GM23338 (cell line): ENCODE measurements at places on chromosomes 16 and 17. TPM values are rescaled to one million over a fixed set of nuclear protein-coding genes. Genes with fewer than 3 reads are reported as not detected.

GRCh38 chr17:63533433-63534077 is 10.4 kb downstream of the KCNH6 start:
- peak; percentile 27 for DNase-seq

DNA sequence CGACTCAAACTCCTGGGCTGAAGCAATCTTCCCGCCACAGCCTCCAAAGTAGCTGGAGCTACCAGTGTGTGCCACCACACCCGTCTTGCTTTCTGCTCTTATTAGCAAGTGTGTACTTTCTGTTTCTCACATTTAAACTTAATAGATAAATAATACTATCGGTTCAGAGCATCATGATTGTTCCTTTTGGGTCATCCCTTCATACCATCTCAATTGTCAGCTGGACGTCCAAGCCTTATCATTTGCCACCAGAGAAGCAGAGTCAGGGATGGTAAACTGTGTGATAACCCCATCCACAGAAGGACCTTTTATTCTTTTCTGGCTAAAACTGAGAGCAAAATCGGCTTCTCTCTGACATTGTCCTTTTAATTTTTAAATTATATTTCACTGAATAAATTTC is 279.8 kb upstream of the GOT2 start:
- no peak for DNase-seq

DNA sequence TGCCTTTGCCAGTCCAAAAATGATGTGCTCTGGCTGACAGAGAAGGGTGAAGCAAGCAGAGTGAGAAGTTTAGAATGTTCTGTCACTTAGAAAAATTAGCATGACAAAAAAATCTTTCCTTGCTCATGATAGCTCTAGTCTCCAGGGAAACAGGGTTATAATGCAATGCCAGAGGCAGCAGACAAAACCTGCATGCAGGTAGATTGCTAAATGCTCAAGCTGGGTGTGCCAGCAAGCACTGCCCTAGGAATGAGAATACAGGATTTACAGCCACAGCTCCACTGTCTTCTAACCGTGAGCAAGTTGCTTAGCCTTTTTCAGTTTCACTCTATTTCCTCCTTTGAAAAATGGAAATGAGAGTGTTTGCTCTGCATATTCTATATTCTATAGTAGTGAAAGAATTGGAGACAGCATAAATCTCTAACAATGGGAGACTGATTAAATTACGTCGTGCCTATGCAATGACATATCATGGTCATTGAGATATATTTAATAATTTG is 516.6 kb upstream of the C16orf82 start:
- DNase-seq = peak; percentile 8

SLC25A39 gene
- 157 and 184 TPM in 2 replicates for total RNA-seq

- DNase-seq = no peak
Observed at GRCh38 chr17:59415397-59415796, 83.9 kb downstream of the YPEL2 start.
